ENCODE measurements at places on chromosomes 4 and X. TPM values are rescaled to one million over a fixed set of nuclear protein-coding genes. Genes with fewer than 3 reads are reported as not detected.
A peak's percentile ranks its signal among the peaks of the same experiment; 100 is the strongest.

DNA sequence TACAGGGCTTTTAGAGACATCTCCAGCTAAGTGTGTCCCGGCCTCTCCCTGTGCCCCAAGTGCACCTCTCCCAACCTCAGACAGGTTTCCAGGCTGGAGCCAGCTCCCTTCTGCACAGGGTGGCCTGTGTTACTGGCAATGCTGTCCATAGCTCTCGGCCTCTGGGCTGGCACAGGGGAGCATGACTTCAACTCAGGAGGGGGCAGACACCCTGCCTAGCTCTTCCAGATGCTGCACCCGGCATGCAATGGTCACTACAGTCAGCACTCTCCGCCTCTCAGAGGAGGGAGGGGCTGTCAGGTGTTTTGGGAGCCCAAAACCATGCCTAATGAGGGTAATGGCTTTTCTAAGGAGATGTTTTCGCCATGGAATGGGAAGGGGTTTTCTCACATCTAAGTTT is 2.4 kb upstream of the IRAK1 start:
- no peak for DNase-seq

Gene ZCCHC12
- polyA plus RNA-seq = not detected

GRCh38 chrX:71475785-71476540 is 56.9 kb upstream of the OGT start:
- DNase-seq = no peak

Gene NLRP2B
- not detected for polyA plus RNA-seq

- DNase-seq = no peak
Measured at GRCh38 chrX:97616883-97617530, 733.3 kb downstream of the RPA4 start.

GRCh38 chrX:9903146-9903545 is 64.0 kb upstream of the CLDN34 start:
- no peak for DNase-seq

Gene ZDHHC15
- polyA plus RNA-seq = 0.37 TPM

DNA sequence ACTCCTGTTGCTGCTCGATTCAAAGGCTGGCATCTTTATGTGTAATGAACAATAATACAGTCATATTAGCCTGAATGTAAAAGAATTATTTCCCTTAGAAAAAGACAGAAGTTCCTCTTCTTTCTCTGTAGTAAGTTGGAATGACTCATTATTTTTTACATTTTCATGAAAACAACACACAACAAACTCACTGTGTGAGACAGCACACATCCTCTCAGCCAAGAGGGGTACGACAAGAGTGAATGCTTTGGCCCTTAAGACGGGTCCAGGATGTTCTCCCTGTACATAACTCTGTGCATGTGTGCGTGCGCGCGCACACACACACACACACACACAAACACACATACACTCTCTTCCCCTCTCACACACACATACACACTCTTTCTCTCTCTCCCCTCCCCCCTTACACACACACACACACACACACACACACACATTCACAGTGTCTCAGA is 72.8 kb downstream of the MANBA start:
- no peak for DNase-seq

DNA sequence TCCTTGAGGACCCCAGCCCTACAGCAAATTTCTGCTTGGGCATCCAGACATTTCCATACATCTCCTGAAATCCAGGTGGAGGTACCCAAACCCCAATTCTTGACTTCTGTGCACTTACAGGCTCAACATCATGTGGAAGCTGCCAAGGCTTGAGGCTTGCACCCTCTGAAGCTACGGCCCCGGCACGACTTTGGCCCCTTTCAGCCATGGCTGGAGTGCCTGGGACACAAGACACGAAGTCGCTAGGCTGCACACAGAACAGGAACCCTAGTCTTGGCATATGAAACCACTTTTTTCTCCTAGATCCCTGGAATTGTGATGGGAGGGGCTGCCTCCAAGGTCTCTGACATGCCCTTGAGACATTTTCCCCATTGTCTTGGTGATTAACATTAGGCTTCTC is 1417.7 kb downstream of the ARAP2 start:
- no peak for DNase-seq

Gene HSD17B10
- polyA plus RNA-seq = 127 TPM

DNA sequence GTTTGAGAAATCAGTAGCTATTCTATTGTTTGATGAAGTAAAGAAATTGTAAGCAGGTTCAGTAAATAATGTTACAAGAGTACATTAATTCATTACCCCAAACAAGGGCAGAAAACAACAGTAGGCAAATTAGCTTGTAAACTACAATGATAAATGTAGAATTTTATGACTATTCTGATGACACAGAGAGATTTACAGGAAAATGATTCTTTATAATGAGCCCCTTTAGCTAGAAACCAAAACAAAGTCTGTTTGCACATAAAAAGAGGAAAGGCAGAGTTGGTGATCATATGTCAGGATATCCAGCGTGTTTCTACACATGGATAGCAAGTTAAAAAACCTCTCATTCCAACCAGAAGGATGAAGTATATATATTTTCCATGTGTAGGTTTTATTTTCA is 204.8 kb downstream of the CFAP299 start:
- DNase-seq = no peak

Gene CCDC149
- polyA plus RNA-seq = not detected

- no peak for DNase-seq
Measured at GRCh38 chr4:108884596-108884995, 121.7 kb upstream of the ETNPPL start.

Gene GPR50
- polyA plus RNA-seq = not detected

DNA sequence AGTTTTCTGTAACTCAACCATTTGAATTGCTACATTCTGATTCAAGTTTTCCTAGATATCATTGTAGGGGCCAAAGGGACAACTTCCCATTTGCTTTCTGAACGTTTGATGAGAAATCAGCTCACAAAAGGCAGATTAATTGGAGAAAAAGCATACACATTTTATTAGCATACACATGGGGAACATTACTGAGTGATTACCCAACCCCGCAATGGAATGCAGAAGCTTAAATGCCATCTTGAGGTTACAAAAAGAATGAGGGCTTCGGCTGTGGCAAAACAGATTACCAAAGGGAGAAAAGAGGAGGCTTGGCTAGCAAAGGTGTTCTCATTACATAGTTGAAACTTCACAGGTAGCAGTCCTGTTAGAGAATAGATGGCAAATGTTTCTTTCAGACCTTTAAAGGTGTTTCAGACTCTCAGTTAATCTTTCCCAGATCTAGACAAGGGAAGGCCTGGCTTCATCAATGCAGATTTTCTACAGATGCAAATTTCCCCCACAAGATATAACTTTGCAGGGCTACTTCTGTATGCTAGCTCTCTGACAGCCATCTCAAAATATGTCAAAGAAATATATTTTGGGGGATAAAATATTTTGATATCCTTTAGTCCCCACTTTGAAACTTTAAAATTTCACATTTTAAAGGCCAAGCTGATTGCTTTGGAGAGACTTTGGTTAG is 26.5 kb upstream of the HERC6 start:
- DNase-seq = no peak

GRCh38 chr4:145954924-145955339 is 16.3 kb upstream of the ZNF827 start:
- no peak for DNase-seq

GRCh38 chrX:20143111-20143510 is 1.5 kb upstream of the EIF1AX start:
- DNase-seq = no peak

- no peak for DNase-seq
Measured at GRCh38 chr4:130722361-130722760, 1626.4 kb downstream of the C4orf33 start.

DNA sequence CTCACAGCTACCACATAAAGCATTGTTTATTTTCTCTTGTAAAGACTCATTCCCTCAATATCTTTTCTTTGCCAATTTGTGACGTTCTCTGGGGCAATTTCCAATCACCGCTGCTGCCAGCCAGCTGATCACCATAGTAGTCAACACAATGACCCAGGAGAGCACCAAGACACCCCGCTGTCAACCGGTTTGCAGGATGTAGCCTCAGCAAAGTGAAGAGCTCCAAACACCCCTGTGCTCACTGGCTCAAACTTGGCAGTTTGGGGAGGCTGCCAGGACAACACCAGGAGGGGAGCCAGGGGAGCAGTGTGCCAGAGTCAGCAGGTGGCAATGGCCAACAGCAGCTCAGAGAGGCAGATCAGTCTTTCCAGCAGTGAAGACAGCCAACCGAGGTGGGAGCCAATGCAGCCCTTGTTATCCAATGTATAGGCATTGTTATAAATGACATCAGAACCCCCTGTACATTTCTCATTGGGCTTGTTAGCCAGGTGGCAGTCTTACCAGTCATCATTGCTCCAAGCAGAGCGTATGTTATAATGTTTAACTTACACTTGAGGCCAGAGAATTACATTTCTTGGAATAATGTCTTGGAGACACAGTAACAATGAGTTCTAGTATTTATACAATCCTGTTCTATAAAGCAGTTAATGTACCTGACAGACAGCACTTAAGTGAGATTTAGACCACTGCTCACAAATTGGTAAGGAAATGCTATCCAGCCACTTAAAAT is 274.9 kb upstream of the GK2 start:
- DNase-seq = no peak

GRCh38 chrX:74458736-74459135 is 37.4 kb downstream of the SLC16A2 start:
- DNase-seq = no peak

DNA sequence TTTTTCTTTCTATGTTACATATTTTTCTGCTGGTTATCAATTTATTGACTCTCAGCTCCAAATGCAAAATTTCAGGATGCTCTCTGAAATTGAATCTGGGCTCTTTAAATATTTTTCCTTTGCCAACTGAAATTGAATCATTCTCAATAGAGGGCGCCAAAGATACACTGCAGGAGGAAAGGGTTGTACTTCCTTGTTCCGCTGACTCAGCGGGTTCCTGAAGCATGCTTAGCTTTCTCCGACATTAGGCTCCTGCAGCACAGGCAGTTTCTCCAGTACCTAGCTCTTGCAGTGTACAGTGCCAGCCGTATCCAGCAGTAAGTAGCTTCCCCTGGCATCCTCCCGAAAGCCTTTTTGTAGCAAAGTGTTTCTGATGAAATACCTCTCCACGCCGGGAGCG is 28.8 kb upstream of the CFAP47 start:
- DNase-seq = peak; percentile 5

DNA sequence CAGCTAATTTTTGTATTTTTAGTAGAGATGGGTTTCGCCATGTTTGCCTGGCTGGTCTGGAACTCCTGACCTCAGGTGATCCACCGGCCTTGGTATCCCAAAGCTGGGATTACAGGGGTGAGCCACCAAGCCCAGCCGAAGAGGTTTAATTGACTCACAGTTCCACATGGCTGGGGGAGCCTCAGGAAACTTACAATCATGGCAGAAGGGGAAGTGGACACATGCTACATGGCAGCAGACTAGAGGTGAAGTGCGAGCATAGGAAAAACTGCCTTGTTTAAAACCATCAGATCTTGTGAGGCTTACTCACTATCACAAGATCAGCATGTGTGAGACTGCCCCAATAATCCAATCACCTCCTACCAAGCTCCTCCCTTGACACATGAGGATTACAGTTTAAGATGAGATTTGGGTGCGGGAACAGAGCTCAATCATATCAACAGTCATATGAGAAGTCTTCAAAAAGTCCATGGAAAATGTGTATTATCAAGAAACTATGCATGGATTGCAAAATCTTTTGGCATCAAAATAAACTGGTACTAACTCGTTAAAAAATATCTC is 25.8 kb upstream of the RPL39 start:
- DNase-seq = no peak

Gene HELQ
- polyA plus RNA-seq = 24.0 TPM

- DNase-seq = no peak
Measured at GRCh38 chrX:108312011-108312410, 126.2 kb downstream of the COL4A6 start.

Gene IL13RA2
- not detected for polyA plus RNA-seq

Gene SMR3B
- not detected for polyA plus RNA-seq

DNA sequence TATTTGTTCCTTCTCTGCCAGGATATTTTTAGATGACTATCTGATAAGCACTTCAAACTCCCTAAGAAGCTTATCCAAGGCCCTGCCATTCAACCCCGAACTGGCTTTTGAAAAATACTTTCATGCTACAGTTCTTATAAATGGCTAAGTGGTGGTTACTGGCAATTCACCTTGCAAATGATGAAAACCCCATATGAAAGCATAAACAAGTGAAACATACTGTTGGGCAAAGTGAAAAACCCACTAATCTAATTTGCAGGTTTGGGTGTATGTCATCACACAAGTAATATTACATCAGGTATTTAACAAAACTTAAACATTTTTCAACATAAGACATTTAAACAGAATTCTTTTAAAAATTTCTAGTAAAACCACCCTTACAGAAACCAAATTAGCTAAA is 31.1 kb downstream of the TAPT1 start:
- DNase-seq = no peak

Gene GYPA
- not detected for polyA plus RNA-seq

GRCh38 chr4:90958256-90958895 is 831.2 kb downstream of the CCSER1 start:
- no peak for DNase-seq

GRCh38 chr4:77347351-77347966 is 190.5 kb downstream of the CCNG2 start:
- no peak for DNase-seq

Gene HOPX
- 128 TPM for polyA plus RNA-seq

DNA sequence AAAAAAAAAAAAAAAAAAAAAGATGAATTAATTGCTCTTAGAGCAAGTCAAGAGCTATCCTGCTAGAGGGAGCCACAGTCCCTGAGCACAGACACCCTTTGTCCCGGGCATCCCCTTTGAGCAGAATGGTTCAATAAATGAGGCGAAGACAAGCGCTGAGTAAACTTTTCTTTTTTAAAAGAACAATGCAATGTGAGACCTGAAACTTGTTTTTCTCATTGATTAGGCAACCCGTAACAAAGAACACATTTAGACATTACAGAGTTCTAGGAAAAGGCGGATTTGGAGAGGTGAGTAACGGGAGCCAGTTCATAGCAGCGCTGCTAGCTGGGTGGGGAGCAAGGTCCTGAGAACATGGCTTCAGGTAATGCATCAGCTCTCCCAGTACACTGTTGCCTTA is 46.1 kb downstream of the GRK4 start:
- DNase-seq = peak; percentile 7

DNA sequence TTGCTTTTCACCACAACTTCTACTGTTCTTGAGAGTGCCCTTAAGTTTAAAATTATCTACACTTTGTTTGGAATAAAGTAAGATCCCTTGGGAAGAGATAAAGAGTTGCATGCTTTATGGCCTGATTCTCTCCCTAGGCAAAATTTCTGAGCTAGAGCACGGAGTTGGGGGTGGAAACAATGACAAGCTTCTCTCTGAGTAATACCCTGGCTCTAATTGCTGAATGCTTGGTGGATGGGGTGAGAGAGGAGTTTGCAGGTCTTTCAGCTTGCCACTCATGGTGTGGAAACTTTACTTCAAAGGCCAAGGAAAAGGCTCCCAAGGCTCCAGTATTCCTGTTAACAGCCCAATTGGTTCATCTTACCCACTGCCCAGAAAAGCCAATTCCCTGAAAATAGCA is 26.1 kb upstream of the PRDM8 start:
- DNase-seq = no peak

GRCh38 chr4:117740736-117741135 is 293.6 kb upstream of the NDST3 start:
- no peak for DNase-seq
